HS-5 (cell line): ENCODE measurements at places on chromosomes 1 and 21.

- no peak for DNase-seq
These were observed 33.5 kb upstream of the LAPTM5 start for GRCh38 chr1:30790850-30791778.

DNA sequence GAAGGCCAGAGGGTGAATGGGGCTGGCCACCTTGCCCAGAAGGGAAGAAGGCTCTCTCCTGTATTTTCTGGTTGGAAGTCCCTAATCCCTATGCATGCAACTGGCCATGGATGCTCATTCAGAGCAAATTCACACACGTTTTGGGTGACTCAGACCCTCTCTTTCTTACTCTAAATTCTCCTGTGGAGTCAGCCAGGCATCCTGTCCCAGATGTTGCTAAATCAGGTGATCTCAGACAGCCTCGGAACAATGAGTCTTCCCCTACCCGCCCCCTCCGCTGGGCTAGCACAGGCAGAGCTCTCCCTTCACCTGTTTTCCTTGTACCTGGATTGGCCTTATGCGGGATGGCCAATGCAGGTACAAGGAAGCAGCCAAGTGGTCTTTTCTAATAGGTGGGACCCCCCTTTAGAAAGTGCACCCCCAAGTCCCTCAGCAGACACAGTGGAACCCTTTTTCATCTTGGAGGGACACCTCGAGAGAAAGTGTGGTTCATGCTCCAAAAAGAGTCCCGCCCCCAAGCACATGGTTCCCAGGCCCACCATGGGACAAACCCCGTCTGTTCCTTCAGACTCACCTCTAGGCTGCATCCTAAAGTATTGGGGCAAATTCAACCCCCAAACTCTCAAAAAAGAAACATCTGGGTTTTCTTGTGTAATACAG is 8.6 kb downstream of the S100A6 start:
- DNase-seq = no peak

DNA sequence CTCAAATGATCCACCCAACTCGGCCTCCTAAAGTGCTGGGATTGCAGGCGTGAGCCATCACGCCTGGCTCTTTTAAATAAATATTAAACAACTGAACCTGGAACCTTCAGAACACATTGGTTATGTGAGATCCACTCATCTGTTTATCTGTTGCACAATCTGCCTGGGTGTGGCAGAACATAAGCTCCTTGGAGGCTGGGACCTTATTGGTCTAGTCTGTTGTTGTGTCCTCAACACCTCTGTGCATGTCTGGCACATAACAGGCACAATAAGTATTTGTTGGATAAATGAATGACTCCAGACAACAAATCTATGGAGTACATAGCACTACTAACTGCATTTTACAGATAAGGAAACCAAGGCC is 4.1 kb upstream of the NBL1 start:
- no peak for DNase-seq

- no peak for DNase-seq
These were observed 413.9 kb downstream of the DUSP10 start for GRCh38 chr1:221327954-221328353.

- no peak for DNase-seq
These were observed 48.0 kb downstream of the TOR3A start for GRCh38 chr1:179129702-179130473.

- DNase-seq = no peak
These were observed 530 bp upstream of the CD244 start for GRCh38 chr1:160863061-160863773.

- no peak for DNase-seq
These were observed 74.3 kb downstream of the AK5 start for GRCh38 chr1:77356136-77356535.
